ENCODE measurements at places on chromosomes 1 and 21. TPM values are rescaled to one million over a fixed set of nuclear protein-coding genes. Genes with fewer than 3 reads are reported as not detected.
A peak's percentile ranks its signal among the peaks of the same experiment; 100 is the strongest.

Gene ZSWIM5
- total RNA-seq: 1.1 TPM

Gene CFAP57
- not detected for total RNA-seq

Gene PPP1R8
- total RNA-seq: 30.6 TPM

Gene SRSF4
- 42.8 TPM for total RNA-seq

Gene MIXL1
- total RNA-seq: not detected

Gene TBX15
- 0.56 TPM for total RNA-seq

Gene SEMA6C
- total RNA-seq: 55.3 TPM

Gene RCAN3
- total RNA-seq: 3.6 TPM

Gene DENND2D
- 11.9 TPM for total RNA-seq

Gene RPTN
- total RNA-seq: not detected

Gene FAM72C
- total RNA-seq: 0.30 TPM

- no peak for DNase-seq
These were observed 55.3 kb downstream of the NTPCR start for GRCh38 chr1:233005703-233006102.

DNA sequence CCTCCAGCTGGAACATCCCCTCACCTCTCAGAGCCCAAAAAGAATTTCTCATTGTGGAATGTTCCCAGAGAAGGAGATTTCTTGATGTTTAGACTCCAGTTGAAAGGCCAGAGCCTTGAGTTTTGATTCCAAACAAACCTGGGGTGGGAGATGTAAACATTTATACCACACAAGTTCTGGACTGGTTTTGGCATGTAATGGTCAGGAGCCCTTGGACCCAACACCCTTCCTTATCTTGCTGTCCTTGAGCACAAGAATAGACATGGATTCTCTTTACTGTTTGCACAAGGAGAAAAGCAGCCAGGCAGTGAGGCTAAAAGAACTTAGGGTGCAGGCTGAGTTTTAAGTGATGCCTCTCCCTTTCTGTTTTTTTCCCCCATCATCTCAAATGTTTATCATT, 4.5 kb downstream of the RHBG start:
- no peak for DNase-seq

DNA sequence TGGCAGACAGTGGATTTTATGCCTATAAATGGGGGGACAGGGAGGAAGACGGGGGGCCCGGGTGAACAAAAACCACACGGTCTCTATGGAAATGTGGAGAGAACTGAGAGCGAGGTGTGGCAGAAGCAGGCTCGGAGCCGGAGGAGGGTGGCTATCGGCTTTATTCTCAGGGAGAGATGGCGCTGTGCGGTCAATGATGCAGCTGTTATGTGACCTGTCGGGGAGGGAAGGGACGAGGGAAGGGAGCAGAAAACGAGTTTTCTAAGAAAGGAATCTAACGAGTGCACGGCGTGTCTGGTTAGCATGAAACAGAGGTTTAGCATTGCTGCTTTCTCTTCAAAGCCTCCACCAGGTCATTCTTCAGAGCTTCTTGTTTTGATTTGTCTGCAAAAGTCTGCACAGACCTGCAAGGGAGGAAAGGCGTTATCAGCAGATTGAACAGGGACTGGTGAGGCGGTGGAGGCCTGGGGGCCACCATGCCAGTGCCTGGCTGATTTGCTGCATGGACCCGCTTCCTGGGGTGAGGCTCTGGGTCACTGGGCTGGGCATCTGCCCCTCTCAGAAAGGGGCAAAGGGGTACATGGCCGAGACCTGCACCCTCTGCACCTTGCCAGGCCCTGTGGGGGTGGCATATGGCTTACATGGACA, 27.2 kb downstream of the SLC66A1 start:
- DNase-seq: no peak

GRCh38 chr1:117166076-117166475, 44.5 kb upstream of the TRIM45 start:
- DNase-seq: no peak

GRCh38 chr1:67883069-67883468, 49.8 kb upstream of the GNG12 start:
- no peak for DNase-seq

GRCh38 chr1:143653429-143653802, 318.4 kb downstream of the FAM72C start:
- no peak for DNase-seq

- DNase-seq: no peak
These were observed 13.6 kb downstream of the CNST start for GRCh38 chr1:246579818-246580217.

DNA sequence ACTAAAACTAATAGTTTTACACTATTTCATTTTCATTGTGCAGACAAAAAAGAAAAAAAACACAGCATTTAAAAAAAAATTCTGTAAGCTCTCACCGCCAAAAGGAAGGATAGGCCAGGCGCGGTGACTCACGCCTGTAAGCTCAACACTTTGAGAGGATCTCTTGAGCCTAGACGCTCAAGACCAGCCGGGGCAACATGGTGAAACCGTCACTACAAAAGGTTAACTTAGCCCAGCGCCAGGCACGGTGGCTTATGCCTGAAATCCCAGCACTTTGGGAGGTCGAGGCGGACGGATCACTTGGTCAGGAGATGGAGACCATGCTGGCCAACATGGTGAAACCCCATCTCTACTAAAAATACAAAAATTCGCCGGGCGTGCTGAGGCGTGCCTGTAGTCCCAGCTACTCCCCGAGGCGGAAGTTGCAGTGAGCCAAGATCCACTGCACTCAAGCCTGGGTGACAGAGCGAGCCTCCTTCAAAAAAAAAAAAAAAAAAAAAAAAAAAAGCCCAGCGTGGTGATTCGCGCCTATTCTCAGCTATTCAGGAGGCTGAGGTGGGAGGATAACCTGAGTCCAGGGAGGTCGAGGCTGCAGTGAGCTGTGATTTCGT, 14.3 kb upstream of the SPEN start:
- DNase-seq: peak; percentile 53

- no peak for DNase-seq
These were observed 14.7 kb upstream of the CHIA start for GRCh38 chr1:111275780-111276433.

DNA sequence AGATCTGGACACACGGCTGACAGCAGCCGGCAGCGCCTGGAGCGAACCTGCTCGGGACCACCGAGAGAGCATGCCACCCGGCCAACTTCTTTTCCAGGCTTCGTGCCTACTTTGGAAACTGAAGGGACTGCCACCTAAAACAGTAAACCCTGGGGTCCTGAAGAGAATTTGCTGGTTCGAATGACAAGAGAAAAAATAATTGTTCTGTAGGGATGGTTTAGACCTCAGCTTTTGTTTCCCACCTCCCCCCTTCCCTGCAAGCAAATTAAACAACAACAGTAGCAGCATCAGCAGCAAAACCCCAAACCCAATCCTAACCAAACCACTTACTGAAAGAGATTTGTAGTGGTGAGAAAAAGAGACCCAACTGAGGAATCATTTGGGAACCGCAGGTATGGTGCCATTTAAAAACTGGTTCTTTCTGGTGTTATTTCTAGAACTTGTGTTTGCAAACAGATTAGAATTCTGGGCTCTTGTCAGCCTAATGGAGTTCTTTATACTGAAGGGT, 105.6 kb downstream of the LEPR start:
- no peak for DNase-seq

- DNase-seq: no peak
These were observed 29.9 kb downstream of the PMVK start for GRCh38 chr1:154906621-154907081.

GRCh38 chr1:172277275-172277674, 143.2 kb upstream of the C1orf105 start:
- no peak for DNase-seq

DNA sequence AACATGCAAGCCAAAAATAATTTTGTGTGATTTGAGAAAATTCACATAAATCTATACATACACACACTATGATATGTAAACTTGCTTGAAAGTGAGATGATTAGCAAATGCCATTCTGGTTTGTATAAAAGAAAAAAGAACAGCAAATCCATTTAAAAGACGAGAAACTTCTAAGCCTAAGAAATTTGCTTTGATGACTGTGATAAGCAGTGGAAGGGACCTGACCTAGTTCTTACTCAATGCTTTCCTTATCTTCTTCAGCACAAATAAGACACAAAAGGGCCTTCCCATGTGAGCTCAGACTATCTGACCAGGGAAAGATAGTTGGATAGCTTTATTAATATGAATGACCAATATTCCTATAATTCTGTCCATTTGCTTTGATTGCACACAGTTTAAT, 25.3 kb upstream of the NMNAT2 start:
- DNase-seq: no peak

- no peak for DNase-seq
These were observed 182.9 kb downstream of the OMA1 start for GRCh38 chr1:58363585-58363984.

DNA sequence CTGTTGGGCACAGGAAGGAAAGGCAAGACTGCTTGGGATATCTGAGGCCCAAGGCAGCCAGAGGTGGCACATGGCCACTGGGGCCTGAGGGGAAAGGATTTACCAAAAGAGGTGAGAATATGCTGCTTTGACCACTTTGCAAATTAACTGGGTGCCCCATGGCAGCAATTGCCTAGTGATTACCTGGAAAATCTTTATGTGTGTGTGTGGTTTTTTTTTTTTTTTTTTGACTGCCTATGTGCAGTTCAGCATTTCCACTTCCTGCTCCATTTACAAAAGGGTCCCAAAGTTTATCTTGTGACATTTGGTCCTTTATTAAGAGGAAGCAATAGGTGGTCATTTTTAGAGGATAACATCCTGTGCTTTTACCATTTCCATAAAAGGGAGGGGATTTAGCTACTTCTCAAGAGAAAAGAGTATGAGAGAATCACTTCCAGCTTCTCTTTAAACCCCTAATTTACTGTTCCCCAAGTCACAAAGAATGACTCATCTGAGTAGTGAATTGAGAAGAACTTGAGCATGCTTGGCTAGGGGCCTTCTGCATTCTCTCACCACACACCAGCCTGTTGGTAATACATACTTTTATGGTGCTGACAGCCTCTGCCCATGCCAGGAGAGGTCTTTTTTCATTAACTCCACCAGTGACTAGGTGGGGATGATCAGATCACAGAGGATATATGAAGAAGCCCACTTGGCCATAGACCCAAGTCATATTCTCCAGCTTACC, 52.1 kb downstream of the SYDE2 start:
- DNase-seq: peak; percentile 40

GRCh38 chr1:55773211-55773940, 558.2 kb upstream of the USP24 start:
- no peak for DNase-seq

- DNase-seq: no peak
These were observed 83.6 kb downstream of the JAK1 start for GRCh38 chr1:64882574-64883255.

GRCh38 chr1:236535662-236536161, 11.9 kb downstream of the LGALS8 start:
- DNase-seq: no peak

DNA sequence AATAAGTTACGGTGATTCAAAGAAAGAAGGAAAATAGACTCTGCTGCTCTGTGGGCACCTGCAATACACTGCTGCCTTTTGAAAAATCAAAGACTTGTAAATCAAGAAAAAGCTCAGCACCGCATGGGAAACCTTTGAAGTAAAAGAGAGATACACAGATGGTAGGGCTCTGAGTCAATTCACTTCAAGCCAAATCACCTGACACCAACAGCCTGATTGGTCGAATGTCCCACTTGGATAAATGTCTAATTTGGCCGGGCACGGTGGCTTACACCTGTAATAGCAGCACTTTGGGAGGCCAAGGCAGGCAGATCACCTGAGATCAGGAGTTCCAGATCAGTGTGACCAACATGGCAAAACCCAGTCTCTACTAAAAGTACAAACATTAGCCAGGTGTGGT, 19.2 kb upstream of the RCAN3 start:
- DNase-seq: no peak

DNA sequence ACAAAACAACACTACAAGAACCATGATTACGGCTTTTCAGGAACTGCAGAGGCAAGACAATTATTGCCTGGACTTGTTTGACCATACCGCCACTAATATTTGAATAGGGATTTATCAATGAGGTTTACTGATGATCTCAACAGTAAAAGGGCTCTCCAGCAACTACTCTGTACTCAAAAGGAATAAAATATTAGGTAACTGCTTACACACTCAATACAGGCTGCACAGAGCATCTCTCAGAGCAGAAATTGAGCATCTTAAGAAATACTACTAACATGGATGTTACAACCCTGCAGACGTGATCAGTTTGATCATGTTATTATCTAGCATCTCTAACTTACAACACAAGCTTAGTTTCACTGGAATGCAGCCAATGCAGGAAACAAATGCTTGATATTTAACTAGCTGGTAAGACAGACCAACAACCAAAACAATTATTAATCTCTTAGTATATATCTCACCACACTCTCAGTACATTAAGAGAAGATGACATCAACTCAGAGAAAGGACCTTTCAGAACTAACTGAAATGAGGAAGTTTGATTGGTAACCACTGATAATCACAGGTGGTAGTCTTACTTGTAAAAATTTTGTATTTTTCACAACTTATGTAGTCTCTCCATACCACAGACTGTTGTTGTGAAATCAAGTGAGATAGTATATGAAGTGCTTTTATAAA, 52.2 kb downstream of the PUM1 start:
- no peak for DNase-seq

DNA sequence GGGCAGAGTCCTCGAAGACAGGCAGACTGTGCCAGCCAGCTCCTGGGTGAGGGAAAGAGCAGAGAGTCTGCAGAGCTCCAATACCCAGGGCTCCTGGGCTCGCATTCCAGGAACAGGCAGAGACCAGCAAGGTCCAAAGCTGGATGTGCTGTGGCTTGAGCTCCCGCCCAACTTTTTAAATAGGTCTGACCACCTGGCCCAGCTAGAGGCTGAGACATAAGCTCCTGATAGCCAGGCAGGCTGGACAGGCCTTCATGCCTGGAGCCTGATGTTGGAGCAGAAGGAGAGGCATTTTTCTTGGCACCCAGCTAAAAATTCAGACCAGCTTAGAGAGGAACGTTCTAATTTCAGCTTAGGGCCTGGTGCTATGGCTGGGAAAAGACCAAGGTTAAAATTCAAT, 178.4 kb upstream of the TMEM51 start:
- DNase-seq: no peak

DNA sequence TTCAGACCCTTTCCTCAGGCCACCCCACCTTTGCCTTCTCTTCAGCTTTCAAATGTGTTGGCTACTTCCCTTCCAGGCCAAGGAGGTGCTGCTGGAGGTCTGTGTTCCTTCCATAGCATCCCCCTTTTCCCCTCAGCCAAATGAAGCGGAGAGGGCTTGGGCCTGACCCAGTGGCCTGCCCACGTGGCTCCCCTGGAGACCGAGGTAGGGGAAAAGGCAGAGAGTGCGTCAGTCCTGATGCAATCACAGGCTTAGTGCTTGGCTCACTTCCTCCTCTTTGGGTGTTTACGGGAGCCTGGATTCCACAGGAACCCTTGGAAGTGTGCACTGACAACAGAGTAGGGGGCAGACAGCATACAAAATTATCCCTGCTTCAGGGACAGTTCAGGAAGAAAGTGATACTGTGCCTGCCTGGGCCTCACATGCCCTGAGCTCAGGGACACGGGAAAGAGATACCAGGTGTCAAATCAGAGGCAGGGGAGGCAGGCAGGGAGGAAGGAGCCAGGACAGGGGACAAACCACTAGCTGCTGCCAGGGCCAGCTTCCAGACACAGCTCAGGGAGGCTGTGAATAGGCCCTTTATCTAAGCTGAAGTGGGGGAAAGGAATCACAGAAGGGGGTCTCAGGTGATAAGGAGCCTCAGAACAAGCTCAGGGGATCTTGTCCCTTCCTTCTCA, 16.6 kb upstream of the PTP4A2 start:
- DNase-seq: peak; percentile 89

GRCh38 chr1:208409176-208409575, 165.0 kb upstream of the PLXNA2 start:
- DNase-seq: no peak

- no peak for DNase-seq
These were observed 1.3 kb downstream of the NOS1AP start for GRCh38 chr1:162070825-162071224.

GRCh38 chr21:45556645-45557615, 14.7 kb upstream of the SLC19A1 start:
- no peak for DNase-seq

Data from heart right ventricle (tissue), 16 donors.